ENCODE measurements at places on chromosomes 1 and 21.

- DNase-seq = no peak
Measured at GRCh38 chr1:188670837-188671236, 1806.8 kb downstream of the BRINP3 start.

- no peak for DNase-seq
Measured at GRCh38 chr21:35484851-35485250, 435.7 kb upstream of the RUNX1 start.

DNA sequence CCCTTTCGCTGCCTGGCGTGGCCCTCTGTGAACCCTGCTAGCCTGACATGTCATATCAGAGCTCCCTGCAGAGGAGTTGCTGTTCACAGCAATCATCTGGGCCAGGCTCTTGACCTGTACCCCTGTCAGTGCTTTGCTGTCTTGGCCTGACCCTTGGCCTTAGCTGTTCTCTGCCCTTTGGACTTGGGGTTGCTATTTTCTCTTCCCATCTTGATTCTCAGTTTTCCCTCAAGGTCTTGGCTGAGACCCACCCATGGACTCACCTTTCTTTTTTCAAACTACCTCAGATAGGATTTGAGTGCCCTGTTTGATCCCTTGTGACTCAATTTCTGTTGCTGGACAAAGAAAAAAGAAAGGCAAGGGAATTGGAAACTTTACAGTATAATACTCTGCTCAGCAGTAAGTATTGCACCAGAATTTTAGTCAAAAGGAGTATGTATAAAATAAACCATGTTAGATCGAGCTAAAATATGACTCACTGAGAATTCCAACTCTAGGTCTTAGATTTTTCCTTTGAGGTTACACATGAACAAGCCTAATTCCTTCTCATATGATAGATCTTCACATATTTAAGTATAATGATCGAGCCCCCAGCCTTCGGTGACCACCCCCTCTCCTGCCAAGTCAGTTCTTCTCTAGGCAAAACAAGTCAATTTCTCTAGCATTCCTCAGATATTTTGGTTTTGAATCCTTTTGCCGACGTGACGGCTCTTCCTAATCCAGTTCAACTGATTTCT, 110.5 kb downstream of the NGF start:
- no peak for DNase-seq

DNA sequence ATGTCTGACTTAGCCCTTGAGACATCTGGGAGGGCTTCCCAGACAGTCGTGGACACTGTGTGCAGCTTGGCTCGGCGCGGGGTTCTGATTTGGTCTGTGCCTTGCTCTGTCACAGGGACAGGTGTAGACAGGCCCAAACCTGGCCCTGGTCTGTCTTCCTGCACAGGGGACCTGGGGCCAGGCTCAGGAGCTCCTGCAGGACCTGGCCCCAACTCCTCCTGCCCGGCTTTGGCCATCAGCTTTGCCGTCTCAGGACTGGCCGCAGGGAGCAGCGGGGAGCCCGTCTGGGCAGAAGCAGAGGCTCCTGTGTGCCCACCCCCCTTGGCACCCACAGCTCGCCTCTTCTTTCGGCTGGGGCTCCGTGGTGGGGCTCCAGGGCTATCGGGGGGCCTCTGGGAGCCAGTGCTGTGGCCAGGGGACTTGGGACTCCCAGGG, 1.7 kb downstream of the PERM1 start:
- DNase-seq = no peak

DNA sequence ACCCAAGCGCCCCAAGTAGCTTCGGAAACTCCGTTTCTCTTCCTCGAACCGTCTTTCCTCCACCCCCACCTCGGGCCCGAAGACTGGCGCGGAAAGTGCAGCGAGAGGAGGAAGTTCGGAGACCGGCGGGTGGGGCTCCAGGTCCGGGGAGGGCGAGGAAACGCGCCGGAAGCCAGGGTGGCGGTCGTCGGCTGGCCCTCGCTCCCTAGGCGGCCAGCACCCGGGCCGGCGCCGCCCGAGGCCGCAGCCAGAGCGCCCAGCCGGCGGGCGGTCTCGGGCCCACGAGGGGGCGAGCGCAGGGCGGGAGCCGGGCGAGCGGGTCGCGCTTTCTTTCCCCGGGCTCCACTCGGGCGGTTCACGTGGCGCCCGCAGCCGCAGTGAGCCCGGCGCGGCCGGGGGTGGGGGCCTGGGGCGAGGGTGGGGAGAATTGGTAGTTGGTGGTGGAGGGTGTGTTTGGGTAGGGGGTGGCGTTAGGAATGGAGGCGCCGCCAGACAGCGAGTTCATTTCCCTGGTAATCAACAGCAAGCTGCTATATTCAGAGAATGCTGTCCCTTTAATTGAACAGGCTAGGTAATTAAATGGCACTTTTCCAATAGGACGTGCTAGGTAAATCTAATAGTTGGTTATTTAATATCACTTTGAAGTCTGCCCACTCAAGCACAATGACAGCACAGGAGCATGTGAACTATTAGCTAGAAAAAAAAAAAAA, 6.7 kb downstream of the LMO4 start:
- peak; percentile 54 for DNase-seq

DNA sequence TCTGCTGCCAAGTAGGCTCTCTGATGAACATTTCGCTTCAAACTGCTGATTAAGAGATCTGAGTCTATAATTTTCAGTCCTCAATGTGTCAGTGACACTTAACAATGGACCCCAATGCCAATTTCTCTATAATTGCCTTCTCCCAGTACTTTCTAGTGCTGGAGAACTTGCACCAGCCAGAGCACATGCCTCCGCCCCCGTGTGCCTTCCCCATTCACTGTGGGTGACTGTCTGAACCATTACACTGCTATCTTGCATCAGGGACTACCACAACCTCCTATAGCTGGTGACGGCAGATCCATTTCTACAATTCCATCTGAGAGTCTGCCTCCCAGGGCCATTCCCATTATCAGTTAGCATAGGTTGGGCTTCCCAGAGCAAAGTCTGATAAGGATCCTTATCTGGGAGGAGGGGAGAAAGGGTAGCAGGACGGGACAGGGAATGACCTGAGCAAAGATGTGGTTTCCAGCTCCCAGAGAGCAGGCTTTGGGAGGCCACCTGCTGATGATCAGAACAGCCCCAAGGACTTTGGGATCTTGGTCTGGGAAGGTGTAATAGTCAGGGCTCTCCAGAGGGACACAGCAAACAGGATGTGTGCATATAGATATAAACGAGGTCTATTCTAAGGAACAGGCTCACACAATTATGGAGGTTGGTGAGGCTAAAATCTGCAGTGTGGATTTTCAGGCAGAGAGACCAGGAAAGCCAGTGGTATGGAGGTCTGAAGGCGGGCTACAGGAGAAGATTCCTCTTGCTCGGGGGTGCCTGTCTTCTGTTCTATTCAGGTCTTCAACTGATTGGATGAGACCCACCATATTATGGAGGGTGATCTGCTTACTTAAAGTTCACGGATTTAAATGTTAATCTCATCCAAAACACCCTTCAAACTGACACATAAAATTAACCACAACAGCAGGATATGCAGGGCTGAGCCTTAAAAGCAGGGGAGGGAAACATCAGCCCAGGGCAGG, 238.2 kb downstream of the PTPRU start:
- no peak for DNase-seq
